H9 (cell line): ENCODE measurements at places on chromosomes 4 and X.

DNA sequence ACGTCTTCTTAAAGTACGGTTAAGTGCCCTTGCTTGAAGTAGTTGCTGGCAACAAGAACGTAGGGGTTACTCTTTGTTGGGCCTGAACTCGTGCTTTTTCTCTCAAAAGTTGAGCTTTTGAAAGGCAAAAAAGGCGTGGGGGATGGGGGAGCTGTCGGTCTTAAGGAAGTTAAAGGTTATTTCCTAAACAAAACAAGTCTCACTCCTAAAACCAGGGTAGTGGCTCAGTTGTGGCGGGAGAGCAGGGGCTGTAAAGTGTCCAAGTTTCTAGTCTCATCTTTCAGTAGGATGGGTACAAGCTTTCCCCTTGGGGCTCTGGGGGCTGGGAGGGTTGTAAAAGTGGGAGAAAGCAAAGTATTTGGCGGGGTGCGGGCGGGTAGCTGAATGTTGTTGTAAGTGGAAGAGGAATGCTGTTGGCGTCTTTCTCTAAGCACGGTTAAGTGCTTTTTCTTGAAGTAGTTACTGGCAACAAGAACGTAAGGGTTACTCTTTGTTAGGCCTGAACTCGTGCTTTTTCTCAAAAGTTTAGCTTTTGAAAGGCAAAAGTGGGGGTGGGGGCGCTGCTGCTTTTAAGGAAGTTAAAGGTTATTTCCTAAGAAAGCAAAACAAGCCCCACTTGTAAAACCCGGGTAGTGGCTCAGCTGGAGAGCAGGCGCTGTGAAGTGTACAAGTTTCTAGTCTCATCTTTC, 904 bp upstream of the WDR1 start:
- DNase-seq = no peak

GRCh38 chrX:39499996-39500395, 597.8 kb downstream of the BCOR start:
- no peak for DNase-seq

DNA sequence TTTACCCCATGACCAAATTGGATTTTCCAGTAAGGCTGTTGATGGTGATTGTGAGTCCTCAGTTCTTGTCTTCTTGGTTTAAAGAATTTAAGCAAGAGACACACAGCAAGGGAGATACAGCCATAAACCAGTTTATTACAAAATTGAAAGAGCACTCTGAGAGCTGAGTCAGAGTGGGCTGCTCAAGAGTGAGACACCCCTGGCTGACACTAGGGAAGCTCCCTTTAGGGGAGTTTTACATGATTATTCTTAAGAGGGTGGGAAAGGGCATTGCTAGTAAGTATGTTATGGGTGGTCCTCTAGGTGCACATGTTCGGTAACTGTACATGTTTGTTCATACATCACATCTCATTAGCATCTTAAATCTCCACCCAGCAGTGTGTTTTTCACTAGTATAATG, 18.8 kb upstream of the ZNF81 start:
- DNase-seq = no peak

- no peak for DNase-seq
These were observed 42.5 kb upstream of the XIAP start for GRCh38 chrX:123817288-123817894.

- DNase-seq = no peak
These were observed 459.7 kb downstream of the RAB28 start for GRCh38 chr4:13024147-13025105.

GRCh38 chr4:183821076-183821853, 83.8 kb upstream of the STOX2 start:
- DNase-seq = no peak

DNA sequence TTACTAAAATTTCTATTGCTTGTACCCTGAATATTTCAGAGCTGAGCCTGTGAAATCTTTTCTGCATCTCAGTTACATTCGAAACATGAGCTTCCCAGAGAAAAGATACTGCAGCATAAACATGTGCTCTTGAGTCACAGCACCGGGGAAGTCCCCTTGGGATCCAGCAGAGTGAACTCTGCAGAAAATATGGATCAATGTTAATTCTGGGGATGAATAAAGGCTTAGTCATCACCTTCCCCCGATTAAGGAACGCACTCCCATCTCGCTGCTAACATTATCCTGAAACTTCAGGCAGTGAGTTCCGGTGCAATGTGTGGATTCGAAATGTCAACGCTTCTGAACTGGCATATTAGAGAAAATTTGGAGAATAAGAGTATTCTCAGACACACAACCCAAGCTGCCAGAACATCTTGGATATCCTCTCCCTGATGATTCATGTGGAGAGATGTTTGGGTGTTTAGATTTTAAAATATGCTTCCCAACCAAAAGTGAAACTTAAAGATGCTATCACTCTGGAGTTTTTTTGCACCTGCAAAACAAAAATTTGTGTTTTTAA, 90.8 kb downstream of the IRF2 start:
- no peak for DNase-seq

DNA sequence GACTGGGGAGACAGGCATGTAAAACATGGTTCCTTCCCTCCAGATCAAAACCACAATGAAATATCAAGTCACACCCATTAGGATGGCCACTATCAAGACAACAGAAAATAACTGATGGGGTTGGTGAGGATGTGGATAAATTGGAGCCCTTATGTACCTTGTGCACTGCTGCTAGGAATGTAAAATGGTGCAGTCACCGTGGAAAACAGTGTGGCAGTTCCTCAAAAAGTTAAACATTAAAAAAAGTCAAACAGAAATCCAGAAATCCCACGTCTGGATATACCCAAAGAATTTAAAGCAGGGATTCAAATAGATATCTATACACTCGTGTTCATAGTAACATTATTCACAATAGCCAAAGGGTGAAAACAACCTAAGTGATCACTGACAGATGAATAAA, 35.2 kb upstream of the MSX1 start:
- DNase-seq = no peak

DNA sequence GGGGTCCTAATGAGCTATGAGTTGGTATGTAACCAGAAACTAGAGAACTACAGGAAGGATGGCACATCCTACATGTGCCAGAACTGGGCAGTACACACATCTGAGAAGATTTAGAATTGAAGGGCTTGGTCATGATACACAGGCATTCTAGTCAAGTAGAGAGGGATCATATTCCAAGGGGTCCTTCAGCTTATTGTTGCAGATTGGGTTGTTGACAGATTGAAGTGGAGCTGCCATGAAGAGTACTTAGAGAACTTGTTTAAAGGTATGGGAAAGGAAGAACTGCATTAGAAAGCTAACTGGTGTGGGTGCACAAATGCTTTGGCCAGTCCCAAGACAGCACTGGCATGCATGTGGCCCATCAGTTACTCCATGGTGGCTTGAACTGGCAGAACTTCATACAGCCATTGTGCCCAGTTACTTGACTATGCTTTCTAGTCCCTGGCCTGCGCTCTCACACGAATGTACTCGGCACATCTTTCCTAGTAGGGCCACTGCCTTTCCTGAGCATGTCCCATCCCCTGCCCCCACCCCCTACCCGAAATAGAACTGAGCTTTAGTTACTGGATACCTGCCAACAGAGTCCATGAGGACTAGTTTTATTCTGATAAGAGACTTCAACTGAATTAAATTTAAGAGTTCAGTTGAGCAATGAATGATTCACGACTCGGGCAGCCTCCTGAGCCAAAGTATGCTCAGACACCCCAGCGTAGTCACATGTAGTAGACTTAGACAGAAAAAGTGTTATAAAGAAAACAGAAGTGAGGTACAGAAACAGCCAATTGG, 64.0 kb downstream of the CCNG2 start:
- no peak for DNase-seq

- DNase-seq = no peak
These were observed 43.6 kb upstream of the KIT start for GRCh38 chr4:54614149-54614548.

DNA sequence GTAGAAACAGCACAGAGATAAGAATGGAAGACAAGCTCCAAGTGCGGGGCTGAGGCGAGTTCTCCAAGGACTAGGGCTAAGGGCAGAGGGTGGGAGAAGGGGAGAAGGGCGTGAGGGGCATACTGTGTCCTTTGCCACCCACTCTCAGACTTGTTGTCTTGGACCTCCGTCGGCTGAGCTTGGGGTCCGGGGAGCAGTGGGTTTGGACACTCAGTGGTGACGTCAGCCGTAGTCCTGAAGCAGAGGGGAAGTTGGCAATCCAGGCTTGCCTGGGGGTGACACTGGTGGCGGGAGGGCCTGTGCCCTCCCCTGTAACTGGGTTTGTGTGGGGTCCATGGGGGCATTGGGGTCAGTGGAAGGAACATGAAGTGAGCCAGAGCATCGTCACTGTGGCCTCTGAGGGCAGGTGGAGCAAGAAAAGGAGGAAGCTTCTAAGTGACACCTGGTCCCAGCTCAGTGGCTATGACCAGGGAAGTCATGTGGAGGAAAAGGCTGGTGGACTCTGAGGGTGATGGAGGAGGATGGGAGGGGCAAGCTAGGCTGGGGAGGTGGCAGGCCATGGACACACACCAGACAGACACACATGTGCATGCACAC, 17.6 kb downstream of the CD99 start:
- DNase-seq = no peak

- DNase-seq = no peak
These were observed 47.6 kb downstream of the POLA1 start for GRCh38 chrX:24741330-24741729.

- no peak for DNase-seq
These were observed 50.1 kb downstream of the DHRSX start for GRCh38 chrX:2450681-2451080.

DNA sequence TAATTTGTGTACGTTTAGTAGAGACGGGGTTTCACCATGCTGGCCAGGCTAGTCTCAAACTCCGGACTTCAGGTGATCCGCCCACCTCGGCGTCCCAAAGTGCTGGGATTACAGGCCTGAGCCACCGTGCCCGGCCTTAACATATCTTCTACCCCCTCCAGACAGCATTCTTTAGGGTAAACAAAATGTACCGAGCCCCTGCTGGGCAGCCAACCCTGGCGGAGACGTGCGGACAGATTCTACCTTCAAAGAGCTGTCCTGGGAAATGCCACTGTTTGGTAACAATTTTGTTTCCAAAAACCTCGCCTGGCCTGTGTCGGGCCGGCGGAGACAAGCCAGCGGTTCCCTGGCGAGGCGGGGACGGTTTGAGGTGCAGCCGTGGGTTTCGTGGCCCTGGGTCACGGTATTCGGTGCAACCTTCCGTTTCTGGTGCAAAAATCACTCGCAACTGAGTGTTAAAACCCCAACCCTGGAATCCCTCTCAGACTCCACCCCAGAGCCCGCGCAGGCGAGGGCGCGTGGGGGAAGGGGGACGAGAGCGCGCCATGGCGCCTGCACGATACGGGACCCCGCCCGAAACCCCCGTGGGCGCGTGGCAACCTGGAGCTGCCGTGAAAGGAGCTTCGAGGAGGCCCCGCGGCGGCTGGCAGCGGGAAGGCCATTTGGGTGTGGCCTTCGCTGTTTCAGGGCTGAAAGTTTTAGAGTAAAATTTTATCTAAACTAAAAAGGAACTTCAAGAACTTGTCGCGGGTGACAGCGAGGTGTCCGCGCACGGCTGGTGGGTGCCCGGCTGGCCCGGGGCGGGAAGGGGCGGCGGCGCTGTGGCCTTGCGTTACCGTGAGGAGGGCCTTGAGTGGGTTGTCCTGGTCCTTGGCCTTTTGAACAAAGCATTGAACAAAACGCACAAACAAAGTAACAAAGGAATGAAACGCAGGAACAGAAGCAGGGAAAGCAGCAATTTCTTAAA, 17.0 kb downstream of the MRFAP1 start:
- no peak for DNase-seq

- DNase-seq = peak; percentile 47
These were observed 41.1 kb upstream of the PPARGC1A start for GRCh38 chr4:23930750-23931488.

DNA sequence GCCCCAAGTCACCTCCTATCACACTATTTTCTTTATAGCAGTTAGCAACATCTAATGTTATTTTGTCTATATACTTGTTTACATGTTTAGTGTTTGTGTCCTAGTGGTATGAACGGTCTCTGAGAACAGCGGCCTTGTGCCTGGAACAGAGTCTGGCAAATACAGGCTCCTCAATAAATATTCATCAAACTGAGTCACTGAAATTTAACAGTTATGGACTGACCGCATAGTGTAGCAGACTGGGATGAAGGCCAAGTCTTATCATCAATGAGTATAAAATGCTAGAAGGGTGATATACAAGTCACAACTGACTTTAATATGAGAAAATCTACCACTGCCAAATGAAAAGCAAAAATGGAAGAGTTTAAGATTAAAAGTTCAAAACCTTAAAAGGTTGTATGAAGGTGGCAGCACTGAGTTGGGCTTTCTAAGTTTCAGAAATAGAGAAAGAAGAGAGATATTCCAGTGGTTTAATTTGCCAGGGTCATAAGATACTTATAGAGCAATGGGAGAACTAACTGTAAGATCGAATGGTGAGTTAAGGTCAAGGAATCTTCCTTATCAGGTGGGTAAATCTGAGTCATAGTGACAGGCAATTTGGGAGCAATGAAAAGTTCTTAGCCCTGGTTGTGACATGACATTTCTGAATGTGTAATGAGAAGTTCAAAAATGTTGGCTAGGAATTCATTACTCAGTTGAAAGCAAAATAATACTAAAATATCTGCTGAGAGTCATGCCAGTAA, 34.9 kb downstream of the ELOVL6 start:
- DNase-seq = no peak

DNA sequence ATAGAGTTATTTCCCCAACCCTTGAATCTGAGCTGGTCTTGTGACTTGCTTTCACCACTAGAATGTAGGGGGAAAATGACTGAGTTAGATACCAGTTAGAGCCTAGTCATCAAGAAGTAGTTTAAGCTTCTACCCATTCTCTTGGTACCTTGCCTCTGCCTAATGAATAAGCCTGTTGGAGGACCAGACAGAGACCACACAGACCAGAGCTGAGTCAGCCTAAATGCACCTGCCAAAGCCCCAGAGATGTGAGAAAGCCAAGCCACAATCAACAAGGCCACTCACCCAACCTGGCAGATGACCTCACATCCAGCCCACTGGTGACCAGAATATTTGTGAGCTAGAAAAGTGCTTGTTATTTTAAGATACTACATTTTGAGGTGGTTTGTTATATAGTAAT, 85.2 kb upstream of the DCLK2 start:
- DNase-seq = no peak
